Activated naive CD8-positive, alpha-beta T cell treated with anti-CD3 and anti-CD28 coated beads for 36 hours (primary cell): ENCODE measurements at places on chromosomes 16 and 17.

DNA sequence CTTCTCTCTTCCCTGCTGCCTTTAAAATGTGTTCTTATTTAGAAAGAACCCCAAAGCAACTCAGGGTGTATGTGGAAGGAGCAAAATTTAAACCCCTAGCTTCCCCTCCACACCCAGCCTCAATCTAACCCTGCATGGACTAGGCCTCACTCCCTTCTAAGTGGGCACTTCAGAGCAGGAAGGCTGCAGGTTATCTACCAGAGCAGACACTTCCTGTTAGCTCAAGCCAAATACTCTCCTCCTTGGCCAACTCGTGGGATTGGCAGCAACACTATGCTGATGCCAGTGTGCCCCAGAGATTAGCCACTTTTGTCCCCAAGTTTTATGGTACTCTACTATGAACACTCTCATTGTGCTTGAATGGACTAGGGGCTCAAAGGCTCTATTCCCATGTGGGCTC, 35.6 kb downstream of the CCDC42 start:
- DNase-seq = no peak

- DNase-seq = no peak
Observed at GRCh38 chr16:11409398-11409797, 64.1 kb downstream of the RMI2 start.

- DNase-seq = no peak
Observed at GRCh38 chr16:61105544-61105943, 930.7 kb downstream of the CDH8 start.

GRCh38 chr16:6891496-6891895, 441.1 kb upstream of the RBFOX1 start:
- no peak for DNase-seq

GRCh38 chr16:21283521-21284289, 5.6 kb upstream of the CRYM start:
- peak; percentile 15 for DNase-seq

DNA sequence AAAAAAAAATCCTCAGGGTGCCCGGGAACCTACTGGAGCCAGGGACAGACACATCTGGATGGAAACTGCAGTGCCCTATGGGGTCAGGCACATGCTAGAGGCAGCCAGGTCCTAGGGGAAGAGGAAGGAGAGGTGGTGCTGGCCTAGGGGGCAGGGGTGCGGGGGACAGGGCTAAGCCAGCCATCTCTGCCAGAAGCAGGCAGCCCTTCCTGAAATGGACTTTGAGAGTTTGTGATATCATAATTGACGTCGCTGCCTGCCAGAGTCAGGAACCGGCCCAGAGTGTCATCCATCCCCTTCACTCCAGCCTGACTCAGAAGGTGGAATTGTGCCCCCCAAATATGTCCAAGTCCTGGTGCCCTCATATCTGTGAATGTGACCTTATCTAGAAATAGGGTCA, 25.0 kb upstream of the BAHCC1 start:
- DNase-seq = no peak

DNA sequence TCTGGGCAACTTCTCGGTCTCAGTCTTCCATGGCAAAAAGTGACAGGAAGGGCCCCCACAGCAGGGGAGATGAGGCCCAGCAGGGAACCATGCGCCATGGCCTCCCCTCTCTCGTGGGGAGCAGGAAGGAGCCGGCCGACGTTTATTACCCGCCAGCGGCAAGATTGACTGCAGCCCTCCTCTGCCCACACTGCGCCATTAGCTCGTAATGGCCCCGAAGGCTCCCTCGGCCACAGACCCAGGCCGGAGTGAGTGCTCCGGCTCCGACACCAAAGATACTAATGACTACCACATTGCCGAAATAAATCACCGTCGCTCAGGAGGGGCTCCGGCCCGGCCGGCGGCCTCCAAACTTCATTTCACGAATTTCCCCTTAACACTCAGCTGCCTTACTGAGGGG, 226.9 kb downstream of the C16orf78 start:
- DNase-seq = no peak

GRCh38 chr16:63745456-63745855, 1376.4 kb downstream of the CDH11 start:
- DNase-seq = no peak

GRCh38 chr17:14143688-14144087, 74.4 kb downstream of the COX10 start:
- DNase-seq = no peak

DNA sequence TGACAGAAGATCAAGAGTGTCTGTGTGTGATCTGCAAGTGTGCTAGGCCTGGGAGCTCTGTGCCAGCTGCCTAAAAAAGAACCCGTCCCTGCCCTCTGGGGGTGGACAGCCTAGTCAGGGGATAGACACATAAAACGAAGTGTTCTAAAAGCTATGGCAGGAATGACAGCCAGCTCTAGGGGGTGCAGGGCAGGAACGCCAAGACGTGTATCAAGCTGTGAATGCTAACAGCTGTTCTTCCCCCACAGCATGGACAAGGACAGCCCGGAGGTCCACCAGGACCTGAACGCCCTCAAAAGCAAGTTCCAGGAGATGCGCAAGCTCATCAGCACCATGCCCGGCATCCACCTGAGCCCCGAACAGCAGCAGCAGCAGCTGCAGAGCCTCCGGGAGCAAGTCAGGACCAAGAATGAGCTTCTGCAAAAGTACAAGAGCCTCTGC, 5.1 kb downstream of the RASD1 start:
- no peak for DNase-seq

DNA sequence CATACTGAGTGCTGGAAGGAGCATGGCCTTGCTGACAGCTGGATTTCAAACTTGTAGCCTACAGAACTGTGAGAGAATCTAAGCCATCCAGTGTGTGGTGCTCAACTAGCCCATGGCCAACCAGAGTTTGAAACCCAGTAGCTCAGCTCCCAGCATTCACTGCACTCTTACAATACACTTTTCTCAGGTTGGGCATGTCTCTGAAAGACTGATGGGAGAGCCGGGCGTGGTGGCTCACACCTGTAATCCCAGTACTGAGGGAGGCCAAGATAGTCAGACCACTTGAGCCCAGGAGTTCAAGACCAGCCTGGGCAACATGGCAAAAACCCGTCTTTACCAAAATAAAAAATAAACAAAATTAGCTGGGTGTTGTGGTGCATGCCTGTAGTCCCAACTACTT, 3.8 kb downstream of the CPNE2 start:
- DNase-seq = no peak

DNA sequence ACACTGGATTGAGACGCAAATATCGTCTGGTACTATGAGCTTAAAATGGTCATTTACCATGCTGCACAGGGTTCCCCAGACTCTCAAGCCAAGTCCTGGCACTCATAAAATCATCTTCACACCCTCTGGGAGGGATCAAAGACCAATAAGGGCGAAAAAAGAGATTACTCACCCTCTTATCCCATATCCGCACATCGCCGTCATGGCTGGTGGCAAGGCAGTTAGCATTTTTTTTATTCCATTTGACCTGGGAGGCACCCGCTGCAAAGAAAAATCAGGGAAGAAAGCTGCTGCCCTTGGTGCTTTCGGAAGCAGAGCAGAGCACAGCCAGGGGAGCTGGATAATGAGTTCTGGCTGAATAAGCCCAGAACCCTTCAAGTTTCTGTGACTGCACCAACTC, 42.4 kb downstream of the WDR59 start:
- no peak for DNase-seq

DNA sequence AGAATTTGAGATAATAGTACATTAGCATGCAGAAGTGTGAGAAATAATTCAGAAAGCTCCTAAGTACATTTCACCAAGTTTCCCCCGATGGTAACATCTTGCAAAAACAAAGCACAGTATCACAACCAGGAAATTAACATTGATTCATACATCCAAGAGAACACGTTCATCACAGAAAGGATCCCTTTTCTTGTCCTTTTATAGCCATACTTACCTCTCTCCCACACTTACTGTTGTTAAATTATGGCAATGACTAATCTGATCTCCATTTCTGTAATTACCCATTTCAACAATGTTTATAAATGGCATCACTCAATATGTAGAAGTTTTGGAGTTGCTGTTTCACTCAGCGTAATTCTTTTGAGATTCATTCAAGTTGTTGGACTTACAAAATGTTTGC, 1260.0 kb downstream of the CDH8 start:
- no peak for DNase-seq

GRCh38 chr16:74296104-74296431, 546 bp upstream of the PSMD7 start:
- no peak for DNase-seq

- DNase-seq = no peak
Observed at GRCh38 chr17:78490156-78490555, 87.0 kb downstream of the DNAH17 start.

DNA sequence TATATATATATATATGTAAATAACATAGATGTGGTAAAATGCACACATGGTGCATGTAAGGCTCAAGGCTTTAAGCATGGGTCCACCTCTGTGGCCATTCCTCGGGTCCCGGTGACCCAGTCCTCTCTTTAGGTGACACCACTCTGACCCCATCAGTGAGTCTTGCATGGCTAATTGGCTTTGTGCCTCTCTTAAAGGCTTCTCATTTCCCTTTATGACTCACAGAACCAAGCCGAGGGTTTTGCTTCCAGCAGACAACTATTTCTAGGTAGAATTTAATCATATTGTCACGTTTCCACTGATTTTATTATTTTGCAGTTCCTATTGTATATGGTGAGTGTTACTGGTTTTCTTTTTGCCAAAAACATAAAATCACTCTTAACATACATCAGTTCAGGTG, 59.7 kb downstream of the PLCG2 start:
- no peak for DNase-seq

DNA sequence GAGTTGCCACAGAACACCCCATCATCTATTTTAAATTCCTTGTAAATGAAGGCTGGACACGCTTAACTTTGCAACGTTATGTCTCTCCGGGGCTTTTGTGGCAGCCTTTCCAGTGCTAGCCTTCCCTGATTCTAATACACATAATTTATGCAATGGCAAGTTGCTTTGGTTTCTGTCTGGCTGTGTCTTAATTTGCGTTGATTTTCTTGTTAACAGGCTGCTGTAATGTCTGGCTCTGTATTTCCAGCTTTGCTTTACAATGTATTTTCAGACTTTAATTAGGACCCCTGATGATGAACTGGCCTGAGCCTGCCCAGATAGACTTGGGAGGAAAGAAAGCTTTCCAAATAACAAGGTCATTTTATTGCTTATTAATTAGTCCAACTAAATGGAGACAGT, 30.3 kb downstream of the ARSG start:
- DNase-seq = no peak

- DNase-seq = no peak
Observed at GRCh38 chr16:69885722-69886121, 65.4 kb upstream of the CLEC18A start.

GRCh38 chr17:81898029-81898866, 3.8 kb upstream of the NPB start:
- DNase-seq = no peak

- DNase-seq = no peak
Observed at GRCh38 chr16:54171626-54172537, 114.7 kb downstream of the IRX3 start.

- no peak for DNase-seq
Observed at GRCh38 chr16:30083216-30084055, 7.6 kb downstream of the PPP4C start.

- DNase-seq = no peak
Observed at GRCh38 chr17:48483004-48483403, 47.8 kb downstream of the HOXB1 start.

- no peak for DNase-seq
Observed at GRCh38 chr17:7551396-7551795, 2.5 kb downstream of the TNFSF12 start.

DNA sequence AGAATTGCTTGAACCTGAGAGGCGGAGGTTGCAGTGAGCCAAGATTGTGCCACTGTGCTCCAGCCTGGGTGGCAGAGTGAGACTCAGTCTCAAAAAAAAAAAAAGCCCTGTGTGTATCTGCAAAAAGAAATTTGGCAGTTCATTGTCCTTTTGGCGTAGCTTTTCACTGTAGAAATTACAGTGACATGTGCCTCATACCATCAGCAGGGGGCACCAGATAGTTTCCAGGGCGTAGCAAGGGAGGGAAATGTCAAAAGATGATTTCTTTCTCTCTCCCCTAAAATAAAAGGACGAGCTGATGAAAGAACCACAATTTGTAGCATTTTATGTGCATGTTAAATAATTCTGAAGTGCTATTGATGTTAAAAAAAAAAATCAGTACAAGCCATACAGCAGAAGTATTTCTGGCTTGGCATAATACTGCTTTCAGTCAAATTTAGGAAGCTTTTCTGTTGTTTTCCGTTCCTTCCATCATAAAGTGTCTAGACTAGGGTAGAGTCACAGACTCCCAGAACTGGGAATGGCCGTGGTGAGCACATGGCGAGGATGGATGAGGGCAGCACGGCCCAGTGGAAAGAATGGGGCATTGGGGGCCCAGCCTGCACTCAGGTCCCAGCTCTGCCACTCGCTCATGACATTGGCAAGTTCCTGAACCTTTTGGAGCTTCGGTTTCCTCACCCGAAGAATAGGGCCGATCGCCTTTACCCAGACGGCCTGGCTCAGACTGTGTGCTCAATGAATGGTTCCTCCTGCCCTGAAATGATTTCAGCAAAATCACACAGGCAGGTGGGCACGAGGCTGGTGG, 59.8 kb upstream of the RPH3AL start:
- DNase-seq = peak; percentile 51

GRCh38 chr16:11253009-11253994, 2.7 kb downstream of the SOCS1 start:
- DNase-seq = peak; percentile 72

DNA sequence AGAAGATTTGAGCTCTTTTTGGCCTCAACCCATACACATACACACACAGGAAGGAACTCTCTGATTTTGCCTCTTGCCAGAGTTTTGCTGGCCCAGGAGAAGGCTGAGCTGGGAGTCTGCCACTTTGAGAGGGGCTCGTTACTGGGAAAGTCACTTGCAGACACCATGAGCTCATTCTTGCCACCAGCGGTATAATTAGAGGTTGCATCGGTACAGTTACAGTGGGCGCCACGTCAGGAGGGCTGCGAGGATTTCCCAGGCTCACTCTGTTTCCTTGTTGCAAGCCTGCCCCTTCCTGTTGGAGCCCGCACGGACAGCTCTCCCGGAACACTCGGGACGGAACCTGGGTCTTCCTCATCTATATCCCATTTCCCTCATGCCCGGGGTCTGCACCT, 3.1 kb upstream of the SDK2 start:
- DNase-seq = no peak

DNA sequence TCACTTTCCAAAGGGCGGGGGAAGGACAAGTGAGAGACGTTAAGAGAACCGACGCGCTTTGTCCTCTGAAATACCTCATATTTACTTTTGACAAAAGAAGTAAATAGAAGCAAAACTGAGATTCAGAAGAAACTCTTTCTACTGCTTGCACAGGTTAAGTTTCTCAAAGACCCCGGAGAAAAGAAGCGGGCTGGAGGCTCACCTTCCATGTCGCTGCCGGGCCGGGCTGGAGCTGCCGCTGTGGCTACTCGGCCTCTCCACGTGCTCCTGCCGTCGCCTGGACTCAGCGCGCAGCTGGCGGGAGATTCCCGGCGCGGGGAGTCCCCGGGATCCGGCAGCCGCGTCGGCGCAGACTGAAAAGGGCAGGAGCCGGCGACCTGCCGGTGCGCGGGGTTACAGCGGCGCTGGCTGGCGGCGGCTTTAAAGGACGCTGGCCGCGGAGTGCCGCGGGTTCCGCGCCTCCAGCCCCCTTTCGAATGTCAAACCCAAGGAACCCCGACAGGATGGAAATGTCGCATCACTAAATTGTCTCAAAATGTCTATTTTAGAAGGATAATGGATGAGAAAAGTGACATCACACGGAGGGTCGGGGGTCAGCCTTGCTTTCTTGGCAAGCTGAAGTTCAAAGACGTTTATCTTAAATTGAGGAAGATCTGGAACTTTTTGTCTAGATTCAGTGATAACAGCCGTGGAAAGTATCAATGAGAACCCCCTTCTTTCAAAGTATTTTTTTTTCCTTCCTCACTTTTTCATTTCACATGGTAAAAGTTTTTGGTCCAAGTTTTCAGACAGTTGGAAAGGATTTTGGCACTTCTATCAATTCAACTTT, at the start of gene IKZF3:
TSS of gene IKZF3 (minus strand) at position 395 of the 829 bp plus-strand sequence. CDS start at position 209, 186 bp downstream.
- DNase-seq = peak; percentile 93
